ENCODE measurements at places on chromosomes 13 and 19.

DNA sequence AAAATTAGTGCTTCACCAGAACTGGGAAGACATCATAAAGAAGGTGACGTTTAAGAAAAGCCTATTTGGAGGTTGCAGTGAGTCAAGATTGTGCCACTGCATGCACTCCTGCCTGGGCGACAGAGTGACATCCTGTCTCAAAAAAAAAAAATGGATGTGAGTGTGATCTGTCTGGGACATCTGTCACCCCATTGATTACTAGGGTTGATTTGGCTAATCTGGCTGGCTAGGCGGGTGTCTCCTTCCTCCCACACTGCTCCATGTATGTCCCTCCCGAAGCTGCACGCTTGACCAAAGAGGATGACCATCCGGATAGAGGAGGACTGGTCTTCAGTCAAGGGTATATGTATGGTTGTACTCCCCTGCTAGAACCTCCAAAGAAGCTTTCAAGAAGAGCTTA lies 2.6 kb downstream of the GTF2F2 start:
- no peak for DNase-seq

GRCh38 chr19:41795031-41795461 lies 1.3 kb upstream of the CEACAM3 start:
- peak; percentile 15 for DNase-seq

DNA sequence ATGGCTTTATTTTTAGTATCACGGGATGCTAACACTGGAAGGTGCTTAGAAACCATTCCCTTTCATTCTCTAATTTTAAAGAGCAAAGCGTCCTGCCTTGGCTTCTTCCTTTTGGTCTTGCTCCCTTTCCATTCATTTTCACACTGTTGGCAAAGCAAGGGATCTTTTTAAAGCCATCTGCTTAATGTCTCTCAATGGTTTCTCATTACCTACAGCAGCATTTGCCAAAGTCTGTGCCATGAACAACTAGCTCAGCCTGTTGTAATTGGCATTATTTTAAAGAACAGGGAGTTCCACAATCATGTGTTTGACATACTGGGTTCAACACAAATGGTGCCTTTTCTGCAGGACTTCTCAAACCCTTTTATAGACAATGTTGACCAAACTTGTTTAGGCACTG lies 444.3 kb downstream of the GPC6 start:
- DNase-seq: no peak

- no peak for DNase-seq
Measured at GRCh38 chr19:4738734-4739133, 15.1 kb upstream of the DPP9 start.

DNA sequence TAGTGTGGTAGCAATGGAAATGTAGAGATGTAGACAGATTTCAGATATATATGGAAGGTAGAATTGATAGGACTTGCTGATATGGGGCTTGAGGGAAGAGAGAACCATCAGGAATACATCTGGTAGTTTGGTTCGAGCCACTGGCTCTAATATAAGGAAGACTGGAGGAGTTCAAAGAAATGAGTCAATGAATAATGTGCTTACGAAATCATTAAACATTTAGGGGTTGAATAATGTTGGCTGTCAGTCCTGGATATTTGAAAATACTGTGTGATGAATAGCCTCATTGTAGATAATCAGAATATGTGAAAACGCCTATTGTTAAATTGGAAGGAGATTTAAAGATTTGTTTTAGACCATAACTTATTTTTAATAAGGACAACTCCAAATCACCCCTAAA lies 21.6 kb downstream of the SGCG start:
- DNase-seq: peak; percentile 63

- DNase-seq: peak; percentile 89
Measured at GRCh38 chr19:2494084-2494446, 18.1 kb downstream of the GADD45B start.

GRCh38 chr19:8017808-8018207 lies 12.4 kb upstream of the ELAVL1 start:
- DNase-seq: no peak

- no peak for DNase-seq
Measured at GRCh38 chr19:2582984-2583956, 107.3 kb downstream of the GADD45B start.

- DNase-seq: no peak
Measured at GRCh38 chr13:113876346-113877148, 12.7 kb upstream of the GAS6 start.

DNA sequence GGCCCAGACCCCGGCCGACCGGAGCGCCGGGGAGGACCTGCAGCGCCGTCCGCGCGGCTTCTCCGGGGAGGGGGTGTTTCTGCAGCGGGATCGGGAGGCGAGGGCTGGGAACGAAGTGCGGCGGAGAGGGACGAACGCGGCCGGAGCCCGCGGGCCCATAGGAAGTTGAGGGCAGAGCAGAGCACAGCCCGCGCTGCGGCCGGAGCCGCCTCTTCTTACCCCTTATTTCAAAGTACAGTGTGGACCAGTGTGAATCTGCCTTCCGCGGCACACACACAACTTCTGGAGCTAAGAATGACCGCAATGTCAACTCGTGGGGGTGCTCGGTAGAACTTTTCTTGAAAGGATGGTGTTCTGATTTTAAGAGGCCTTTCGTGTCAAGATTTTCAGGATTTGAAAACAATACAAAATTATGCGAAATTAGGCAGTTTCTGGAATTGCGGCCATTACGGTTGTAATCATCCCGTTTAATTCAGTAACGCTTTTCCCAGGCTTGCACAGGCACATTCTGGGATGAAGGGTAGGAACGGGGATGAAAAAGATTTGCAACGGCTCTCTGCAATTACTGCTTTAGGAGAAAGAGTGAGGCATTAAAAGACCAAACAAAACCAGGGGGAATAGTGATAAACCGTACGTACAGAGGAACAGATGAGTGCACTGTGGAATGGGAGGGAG lies 821 bp downstream of the TDRD3 start:
- peak; percentile 61 for DNase-seq

GRCh38 chr13:78596399-78596735 lies 7.0 kb downstream of the POU4F1 start:
- DNase-seq: no peak

GRCh38 chr19:21483589-21484170 lies 21.7 kb upstream of the ZNF429 start:
- DNase-seq: no peak

All from fibroblast of skin of abdomen (primary cell).